ENCODE measurements at places on chromosomes 4 and X.

DNA sequence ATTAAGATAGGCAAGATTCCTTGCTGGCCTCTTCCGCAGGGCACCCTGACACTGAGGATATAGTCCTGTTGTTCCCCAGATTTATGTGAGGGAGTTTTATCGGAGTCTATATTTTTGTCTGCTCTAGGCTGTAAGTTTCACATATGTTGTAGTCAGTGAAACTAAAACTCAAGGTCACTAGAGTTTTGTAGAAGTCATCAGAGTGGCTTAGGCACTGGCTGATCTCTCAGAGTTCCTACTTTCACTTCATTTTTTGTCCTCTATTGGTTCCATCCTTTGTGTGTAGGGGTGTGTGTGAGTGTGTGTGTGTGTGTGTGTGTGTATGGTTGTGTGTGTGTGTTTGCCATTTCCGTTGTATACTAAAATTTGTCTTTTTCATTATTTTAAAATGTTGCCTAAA is 577.5 kb downstream of the IQCM start:
- DNase-seq: no peak

- DNase-seq: peak; percentile 54
Measured at GRCh38 chr4:40514497-40514951, 115.1 kb downstream of the RBM47 start.

- DNase-seq: no peak
Measured at GRCh38 chr4:166386491-166387360, 513.7 kb downstream of the TLL1 start.

DNA sequence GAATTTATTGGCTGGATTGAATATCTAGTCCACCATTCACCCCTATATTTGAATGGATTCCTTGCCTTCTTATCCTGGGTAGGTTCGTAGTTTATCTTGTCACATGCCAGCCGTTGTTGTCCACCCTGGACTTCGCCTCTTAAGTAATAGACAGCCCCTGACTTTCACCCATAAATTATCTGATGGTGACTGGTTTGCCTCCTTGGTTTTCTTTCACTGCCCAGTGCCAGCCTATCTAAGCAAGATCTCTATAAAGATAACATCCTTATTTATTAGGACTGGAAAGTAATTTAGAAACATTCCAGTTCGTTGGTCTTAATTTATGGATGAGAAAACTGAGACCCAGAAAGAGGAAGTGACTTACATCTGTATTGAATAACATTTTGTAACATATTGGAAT is 410.3 kb downstream of the RPA4 start:
- no peak for DNase-seq

DNA sequence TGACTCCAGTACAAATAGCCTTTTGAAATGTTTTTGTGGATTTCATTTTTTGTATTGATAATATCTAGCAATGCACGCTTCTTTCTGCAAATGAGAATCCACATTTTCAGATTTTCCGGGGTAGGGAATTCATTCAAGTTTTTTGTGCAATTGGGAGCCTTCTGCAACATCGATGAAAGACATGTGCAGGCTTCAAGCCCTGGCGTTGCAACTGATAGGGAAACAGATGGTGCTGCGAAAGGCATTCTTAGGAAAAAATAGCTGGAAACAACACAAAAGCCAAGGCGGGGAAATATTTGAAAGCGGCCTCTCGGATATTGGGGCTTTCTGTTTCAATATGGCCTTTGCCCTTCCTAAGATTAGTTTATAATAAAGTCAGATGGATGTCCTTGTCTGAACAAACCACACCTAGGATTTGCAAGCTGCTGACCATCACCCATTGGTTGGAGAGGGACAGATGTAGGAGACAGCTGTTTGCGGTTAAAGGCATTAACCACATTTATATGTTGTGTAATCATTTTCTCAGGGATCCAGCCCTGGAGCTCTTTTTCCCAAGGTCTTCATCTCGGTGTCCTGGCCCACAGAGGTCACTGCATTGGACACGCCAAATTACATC is 136.5 kb downstream of the PRKX start:
- DNase-seq: peak; percentile 28

DNA sequence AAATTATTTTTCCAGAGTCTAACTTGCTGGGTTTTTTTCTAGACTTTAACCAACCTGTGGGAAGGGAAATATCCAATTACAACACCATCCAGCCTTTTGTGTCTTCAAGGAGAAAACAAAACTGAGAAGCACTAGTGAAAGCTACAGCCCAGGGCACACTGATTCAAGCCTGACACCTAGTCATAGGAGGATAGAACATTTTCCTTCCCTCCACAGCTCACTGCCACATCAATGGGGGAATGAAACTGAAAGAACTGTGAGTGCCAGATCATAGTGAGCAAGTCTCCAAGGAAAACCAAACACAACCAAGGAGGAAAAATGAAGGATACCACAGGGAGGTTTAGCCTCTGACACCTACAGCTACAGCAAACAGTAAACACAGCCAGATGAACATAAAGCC is 43.3 kb upstream of the MAGEA8 start:
- DNase-seq: no peak

DNA sequence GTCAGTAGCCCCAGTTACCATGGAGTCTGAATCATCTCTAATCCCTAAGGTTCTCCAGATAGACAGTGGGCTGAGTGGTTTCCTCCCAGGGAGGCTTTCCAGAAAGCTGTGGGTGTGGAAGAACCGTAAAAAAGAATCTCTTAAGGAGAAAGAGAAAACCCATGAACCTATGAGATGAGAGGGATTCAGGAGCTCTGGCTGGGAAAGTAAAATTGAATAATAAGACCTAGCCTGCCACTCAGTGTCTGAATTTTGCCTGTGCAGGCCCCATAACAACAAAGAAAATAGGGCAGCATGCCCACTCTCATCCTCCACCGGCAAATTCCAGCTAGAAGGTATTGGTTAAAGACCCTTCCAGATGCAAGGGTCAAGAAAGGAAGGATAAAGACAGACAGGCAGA is 16.9 kb downstream of the AWAT2 start:
- no peak for DNase-seq

DNA sequence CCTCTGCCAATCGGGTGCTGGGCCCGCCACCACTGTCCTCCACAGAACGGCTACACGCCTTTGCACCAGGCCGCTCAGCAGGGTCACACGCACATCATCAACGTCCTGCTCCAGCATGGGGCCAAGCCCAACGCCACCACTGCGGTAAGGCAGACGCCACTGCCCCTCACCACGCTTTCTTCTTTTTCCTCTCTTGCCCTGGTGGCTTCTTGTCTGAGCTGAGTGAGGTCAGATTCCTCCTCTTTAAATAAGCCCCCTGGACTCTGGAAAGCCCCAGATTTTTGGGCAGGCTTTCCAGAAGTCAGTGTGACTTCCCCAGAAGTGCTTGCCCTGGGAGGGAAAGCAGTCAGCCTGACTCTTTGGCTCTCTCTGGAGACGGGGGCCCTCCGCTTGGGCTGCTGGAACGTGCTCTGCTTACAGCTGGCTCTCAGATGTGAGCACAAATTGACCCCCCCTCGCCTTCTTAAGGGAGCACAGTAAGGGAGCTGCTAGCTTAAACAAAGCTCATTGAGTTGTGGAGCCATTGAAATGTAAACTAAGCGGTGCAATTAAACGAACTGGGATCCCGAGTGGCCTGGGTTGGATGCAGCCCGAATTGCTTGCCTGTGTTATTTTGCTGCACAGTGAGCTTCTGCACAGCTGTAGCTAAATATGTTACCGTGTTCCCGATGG is 243.1 kb downstream of the ANK2 start:
- DNase-seq: no peak

Data from SW480 (cell line).